ENCODE measurements at places on chromosomes 4 and X. TPM values are rescaled to one million over a fixed set of nuclear protein-coding genes. Genes with fewer than 3 reads are reported as not detected.

The DMD gene
- total RNA-seq: 7.6 TPM

- H3K4me1 ChIP-seq: no peaks in the 10 kb centered on the region
- no peaks in the 10 kb centered on the region for H3K36me3 ChIP-seq
- no peak overlapping the region for H3K27ac ChIP-seq
- DNase-seq: no peak
- H3K4me3 ChIP-seq: no peak overlapping the region
Measured at GRCh38 chrX:80751456-80751855, 58.2 kb downstream of the BRWD3 start.

DNA sequence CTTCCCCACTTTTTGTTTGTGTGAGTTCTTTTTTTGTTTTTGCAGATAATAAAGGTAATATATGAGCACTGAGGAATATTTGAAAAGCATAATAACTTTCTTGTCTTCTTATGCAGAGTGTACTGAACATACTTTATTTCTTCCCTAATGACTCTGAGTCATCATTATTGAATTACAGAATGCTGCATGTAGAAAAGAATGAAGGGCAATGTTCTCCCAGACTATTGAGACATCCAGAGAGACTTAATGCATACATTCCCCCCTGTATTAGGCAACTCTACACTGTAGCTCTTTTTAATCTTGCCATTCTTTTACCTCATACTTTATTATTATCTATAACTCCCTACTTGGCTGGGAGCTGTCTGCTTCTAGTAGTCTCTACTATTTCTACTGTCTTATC is 240.5 kb upstream of the ANKRD50 start:
- H3K4me3 ChIP-seq: no peak overlapping the region
- peaks cover 10% of the 10 kb centered on the region for H3K4me1 ChIP-seq
- DNase-seq: no peak
- no peaks in the 10 kb centered on the region for H3K27me3 ChIP-seq

GRCh38 chr4:107531927-107532326 is 188.1 kb downstream of the PAPSS1 start:
- no peaks in the 10 kb centered on the region for H3K36me3 ChIP-seq
- no peak for DNase-seq
- no peak overlapping the region for H3K27ac ChIP-seq
- no peak overlapping the region for H3K4me3 ChIP-seq

Measured in GM23338 (cell line).